Effector CD4-positive, alpha-beta T cell (primary cell): ENCODE measurements at places on chromosomes 3 and 15.

GRCh38 chr3:49019941-49020329, 1.6 kb upstream of the DALRD3 start:
- no peak for DNase-seq

- no peak for DNase-seq
Measured at GRCh38 chr3:169522595-169523529, 140.7 kb downstream of the MECOM start.

GRCh38 chr3:194748225-194748624, 62.5 kb downstream of the FAM43A start:
- DNase-seq = no peak

GRCh38 chr15:69554279-69554961, 101.8 kb downstream of the RPLP1 start:
- no peak for DNase-seq

DNA sequence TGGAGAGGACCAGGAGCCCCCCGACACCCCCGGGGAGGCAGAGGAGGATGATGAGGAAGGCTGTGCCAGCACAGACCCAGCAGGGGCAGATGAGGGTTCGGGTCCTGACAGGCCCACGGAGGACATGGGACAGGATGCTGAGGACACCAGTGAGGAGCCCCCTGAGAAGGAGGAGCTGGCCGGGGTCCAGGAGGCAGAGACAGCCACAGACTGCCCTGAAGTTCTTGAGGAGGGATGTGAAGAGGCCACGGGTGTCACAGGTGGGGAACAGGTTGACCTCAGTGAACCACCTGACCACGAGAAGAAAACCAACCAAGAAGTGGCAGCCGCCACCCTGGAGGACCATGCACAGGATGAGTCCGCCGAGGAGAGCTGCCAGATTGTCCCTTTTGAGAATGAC, 909 bp downstream of the FGD5 start:
- DNase-seq = no peak

DNA sequence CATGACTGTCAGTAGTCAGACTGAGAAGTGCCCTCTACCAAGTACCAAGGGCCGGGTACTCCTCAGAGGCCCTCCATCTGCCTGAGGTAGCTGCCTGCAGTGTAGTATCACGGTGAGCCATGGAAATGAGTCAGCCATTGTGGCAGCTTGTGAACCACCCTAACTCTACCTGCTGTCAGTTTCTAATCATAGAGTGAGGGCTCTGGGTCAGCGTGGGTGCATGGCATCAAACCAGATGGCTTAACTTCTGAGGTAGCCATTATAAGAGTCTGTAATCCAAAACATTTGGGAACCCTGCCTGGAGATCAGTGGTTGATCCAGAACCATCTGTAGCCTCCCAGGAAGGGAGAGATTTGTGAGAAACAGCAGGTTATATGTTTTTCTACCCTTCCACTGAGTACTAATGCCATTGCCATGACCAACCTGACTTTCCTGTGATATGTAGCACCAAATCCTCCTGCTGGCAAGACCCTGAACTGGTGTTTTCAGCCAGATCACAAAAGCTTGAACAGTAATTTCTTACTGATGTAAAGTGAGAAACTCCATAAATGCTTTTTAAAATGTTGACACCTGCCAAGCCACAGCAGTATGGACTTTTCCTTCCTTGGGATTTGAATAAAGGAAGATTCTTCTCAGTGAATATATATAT, 38.9 kb downstream of the ABHD2 start:
- DNase-seq = no peak

- DNase-seq = peak; percentile 45
Measured at GRCh38 chr3:143119009-143119914, at the start of gene CHST2. Gene CHST2, plus strand, starts transcription at chr3:143119771. Its CDS starts 1,046 bp downstream, at chr3:143120817.

- no peak for DNase-seq
Measured at GRCh38 chr3:45123030-45123429, 23.1 kb downstream of the CDCP1 start.

- no peak for DNase-seq
Measured at GRCh38 chr3:138377804-138378203, 29.4 kb downstream of the MRAS start.

DNA sequence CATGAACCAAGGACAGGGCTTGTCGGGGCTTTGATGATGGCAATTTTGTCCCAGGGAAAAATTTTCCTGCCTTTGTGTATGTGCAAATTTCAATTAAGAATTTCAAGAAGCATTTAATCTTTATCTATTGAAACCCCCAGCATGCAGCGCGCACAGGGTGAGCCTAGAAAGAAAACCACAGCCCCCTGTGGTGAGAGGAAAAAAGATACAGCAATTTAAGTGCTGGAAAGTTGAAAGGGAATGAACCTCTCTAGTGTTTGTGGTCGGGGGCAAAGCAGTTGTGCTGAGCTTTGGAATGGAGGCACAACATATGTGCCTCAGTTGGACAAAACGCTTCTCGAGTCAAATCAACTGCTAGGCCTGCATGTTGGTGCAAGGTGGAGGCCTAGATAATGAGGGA, 111.8 kb upstream of the C15orf61 start:
- DNase-seq = no peak

DNA sequence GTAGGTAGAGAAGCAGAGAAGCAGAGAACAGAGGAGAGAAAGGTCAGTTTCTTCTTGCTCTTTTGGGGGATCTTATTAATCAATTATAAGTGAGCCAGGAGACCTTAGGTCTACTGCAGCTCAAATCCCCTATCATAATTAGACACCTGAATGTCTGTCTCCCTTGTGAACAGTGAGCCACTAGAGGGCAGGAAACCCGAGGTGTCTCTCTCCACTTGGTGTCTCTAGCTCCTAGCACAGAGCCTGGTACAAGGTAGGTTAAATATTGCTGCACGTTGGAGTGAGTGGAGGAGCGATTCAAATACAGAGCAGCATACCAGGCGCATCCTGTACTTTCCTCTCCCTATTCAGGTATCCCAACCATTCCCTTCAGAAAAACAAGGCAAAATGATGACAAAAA, 2.0 kb upstream of the ST8SIA2 start:
- no peak for DNase-seq

- DNase-seq = no peak
Measured at GRCh38 chr3:171807129-171807675, 3.1 kb downstream of the PLD1 start.

DNA sequence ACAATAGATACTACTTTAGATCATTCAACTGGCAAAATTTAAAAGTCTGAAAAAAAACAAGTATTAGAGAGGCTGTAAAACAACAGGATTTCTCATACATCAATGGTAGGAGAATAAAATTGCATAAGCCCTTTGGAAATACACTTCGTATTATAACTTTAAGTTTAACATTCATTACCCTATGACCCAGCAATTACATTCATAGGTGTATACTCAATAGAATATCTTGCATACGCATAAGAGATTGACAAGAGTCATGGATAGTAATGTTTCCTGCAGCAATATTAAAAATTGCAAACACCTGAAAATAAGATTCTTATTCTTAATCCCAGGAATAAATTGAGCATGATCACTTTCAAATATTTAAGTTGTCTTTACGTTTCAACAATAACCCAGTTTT, 63.6 kb downstream of the PEAK1 start:
- no peak for DNase-seq

DNA sequence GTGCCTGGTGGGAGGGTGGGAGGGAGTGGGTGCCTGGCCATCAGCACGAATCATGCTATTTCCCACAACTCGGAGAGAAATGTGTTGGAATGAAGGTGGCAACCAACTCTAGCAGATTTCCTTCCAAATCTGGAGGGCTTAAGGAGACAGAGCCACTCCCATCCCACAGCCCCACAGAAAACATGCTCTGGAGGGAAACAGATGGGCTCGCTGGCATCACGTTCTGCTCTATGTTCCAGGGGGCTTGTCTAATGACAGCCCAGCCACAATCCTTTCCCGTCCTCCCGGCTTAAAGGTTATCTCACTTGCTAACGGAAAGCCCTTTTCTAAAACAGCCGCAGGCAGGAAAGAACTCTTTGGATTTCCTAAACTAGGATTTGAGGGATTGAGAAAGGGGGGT, 65.3 kb downstream of the ADAMTS17 start:
- DNase-seq = no peak

GRCh38 chr15:31525185-31525695, 198.6 kb downstream of the KLF13 start:
- no peak for DNase-seq

GRCh38 chr15:58147171-58147611, 9.0 kb downstream of the AQP9 start:
- DNase-seq = no peak

DNA sequence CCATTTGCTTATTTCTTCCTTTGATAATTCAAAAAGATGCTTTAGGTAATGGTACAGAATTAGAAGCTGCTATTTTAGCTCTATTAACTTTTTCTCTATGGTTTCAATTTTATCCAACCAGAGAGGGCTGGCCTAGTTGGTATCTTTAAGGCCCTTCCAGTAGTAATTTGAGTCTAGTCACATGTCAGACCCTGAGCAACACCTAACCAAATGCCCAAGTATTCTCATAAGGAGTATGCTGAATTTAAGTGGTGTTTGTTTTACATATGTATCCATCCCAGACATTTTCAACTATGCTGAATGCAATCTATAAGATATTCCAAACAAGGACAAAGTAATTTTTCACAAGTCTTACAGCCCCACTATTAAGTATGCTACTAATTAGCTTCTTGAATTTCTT, 9.6 kb downstream of the DNAJC19 start:
- DNase-seq = no peak

DNA sequence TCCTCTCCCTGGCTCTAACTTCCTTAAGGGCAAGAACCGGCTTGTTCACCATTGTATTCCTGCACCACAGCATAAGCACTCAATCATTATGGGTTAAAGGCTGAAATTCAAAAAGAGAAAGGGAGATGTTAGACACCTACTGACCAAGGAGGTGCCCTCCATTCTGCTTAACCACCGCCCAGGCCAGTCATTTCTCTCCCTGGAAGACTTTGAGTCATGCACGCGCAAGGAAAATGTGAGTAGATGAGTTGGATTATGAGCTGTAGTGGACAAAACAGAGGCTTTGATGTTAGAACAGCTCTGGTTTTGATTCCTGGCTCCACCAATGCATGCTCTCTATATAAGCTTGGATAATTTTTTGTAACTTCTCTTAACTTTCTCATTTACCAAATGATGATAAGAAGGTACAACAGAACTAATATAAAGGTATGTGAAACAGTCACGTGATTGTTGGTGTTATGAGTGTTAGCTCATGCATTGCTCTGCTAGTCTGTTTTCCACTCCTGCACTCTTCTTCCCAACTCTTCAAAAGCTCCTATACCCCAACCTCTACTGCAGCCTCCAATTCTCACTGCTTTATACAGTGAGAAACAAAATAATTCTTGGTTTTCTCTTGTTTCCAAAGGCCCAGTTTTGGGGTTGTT, 148.4 kb upstream of the ATP11B start:
- no peak for DNase-seq

DNA sequence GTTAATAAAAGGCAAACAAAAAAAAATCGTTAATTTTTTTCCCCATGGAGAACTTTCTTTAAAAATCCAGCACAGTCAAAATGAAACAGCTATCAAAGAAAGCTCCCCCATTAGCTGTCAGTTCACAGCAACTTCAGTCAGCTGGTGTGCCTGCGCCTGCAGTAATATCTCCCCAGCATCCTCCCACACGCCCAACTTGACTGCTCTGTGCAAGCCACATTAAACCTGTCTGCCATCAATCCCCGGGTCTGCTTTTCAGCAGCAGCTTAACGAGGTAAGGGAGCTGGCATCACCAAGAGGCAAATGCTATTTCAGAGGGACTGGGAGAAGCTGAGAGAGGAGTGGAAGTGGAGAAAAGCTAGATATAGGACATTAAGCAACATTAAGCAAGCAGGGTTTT, 337.5 kb downstream of the GAP43 start:
- DNase-seq = no peak

DNA sequence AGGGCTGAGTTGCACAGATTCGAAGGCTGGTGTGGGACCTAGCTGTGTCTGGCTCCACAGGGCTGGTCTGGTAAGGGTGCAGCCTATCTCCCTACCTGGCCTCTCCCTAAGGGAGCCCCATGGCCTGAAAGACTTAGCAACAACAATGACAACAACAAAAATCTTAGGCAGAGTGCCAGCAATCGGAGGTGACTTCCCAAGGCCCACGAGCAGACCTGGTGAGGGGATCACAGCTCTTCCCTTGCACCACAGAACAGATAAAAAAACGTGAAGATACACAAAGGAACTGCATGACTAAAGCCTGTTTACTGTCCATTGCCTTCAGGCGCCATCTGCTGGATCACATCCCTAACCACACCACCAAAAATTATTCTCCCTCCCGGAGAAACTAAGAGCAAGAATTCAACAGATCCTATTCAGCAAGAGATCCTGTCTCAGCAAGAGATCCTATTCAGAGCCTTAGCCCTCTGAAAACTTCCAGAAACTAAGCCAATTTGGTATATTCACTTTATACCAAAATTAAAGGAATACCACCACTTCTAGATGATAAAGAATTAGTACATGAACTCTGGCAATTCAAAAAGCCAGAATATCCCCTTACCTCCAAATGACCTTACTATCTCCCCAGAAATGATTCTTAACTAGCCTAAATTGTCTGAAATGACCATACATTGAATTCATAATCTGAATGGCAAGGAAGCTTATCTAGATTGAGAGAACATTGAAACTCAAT, 24.1 kb upstream of the OR5K4 start:
- peak; percentile 21 for DNase-seq

DNA sequence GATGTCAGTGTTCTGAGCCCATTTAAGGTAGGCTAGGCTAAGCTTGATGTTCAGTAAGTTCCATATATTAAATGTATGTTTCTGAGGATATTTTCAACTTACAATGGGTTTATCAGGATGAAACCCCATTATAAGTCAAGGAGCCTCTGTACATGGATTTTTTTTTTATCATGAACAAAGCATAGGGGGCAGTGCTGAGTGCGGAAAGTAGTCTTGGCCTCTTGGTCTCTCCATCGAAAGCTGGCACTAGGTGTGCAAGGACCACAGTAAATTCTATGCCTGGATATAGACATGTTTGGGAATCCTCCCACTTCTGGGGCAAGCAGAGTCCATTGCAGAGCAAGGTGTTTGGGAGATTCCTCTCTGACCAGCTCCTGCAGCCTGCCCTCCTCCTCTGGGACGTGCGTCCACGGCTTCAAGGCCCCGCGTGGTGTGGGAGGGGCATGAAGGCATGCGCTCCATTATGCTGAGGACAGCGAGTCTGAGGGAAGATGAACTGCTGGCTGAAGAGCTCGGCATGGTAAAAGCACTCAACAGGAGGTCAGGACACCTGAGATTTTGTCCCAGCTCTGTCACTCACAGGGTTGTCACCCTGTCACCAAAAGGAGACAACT, 122.9 kb upstream of the LIPC start:
- no peak for DNase-seq

DNA sequence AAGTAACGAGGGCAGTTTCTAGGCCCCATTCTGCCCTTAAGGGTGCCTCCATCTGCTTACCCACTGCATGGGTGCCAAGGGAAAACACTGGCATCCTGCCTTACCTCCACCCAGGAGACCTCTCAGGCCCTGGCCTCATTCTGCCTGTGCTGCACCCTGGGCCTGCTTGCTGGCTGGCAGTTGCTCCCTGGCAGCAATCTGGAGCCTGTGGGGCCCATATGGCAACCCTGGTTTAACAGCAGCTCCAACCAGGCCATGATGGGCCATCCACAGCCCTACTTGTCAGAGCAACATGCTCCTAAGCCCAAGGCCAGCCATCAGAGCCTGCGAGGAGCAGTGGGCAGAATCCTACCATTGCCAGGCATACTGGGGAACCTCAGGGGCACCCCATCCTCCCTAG, 3.7 kb downstream of the C3orf18 start:
- no peak for DNase-seq
